ENCODE measurements at places on chromosomes 4 and X. TPM values are rescaled to one million over a fixed set of nuclear protein-coding genes. Genes with fewer than 3 reads are reported as not detected.

The IGSF1 gene
- total RNA-seq, result 0.82 TPM

The SNCA gene
- total RNA-seq, result 98.6 TPM

The ZNF157 gene
- 4.9 TPM for total RNA-seq

The ASMTL gene
- total RNA-seq, result 10.6 TPM
